ENCODE measurements at places on chromosomes 5 and 9.

GRCh38 chr9:18007621-18008020 is 428.8 kb downstream of the SH3GL2 start:
- DNase-seq = no peak

DNA sequence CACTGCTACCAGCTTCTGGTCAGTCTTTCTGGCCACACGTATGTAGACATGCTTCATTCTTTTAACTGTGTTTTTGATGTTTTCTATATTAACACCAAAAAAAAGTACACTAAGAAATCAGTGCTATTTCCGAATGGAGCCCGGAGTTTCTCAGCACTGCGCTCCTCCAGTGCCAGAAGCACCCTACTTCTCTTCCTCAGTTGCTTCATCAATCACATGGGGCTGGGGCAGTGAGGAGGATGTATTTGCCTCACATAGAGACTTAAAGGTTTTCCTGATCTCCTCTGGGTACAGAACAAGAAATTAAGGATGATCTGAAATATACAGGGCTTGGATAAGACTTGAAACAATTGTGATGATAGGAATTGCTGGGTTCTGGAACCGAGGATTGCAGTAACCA is 148.0 kb downstream of the ERCC6L2 start:
- DNase-seq = no peak

- no peak for DNase-seq
These were observed 49.8 kb downstream of the CERT1 start for GRCh38 chr5:75461679-75462078.

- DNase-seq = no peak
These were observed 352.6 kb upstream of the TRPC7 start for GRCh38 chr5:136717917-136718316.

GRCh38 chr9:126607731-126608130 is 6.0 kb upstream of the LMX1B start:
- no peak for DNase-seq

GRCh38 chr5:142420561-142421227 is 95.9 kb upstream of the SPRY4 start:
- no peak for DNase-seq

DNA sequence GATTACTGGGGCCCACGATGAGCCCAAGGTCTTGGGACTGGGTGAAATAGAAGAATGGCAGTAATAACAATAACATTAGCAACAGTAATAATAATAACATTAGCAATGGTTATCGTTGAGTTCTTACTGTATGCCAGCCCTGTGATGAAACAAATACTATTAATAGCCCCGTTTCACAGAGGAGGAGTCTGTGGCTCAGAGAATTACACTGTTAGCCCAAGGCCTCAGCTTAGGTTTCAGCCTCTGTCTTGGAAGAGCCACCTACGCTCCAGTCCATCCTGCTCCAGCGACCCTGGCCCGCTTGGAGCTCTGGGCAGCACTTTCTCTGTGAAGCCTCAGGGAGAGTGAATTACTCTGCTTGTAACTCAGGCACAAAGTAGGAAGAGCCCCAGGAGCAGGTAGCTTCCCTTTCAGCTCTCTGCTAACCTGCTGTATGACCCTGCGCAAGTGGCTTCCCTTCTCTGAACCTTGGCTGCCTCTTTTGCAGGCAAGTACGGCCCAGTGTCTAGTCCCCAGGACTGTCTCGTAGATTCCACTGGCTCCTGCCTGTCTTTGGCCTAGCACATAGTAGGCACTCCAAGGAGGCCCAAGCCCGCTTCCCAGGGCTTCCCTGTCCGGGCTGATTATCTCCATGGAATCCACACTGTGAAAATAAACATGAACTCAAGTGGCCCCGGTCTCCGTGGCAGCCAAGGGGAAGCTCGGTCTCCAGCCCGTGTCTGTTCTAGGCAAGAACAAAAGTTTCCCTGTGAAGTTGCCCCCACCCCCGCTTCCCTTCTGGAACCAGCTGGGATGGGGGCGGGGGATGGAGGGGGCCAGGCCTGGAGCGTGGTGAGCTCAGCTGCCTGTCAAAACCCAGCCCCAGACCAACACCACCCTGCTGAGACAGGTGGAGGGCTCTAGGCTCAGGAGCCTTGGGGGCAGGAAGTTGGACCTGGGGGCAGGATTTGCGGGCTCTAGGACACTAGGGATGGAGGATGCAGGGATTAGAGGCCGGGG is 26.2 kb upstream of the LMX1B start:
- no peak for DNase-seq

DNA sequence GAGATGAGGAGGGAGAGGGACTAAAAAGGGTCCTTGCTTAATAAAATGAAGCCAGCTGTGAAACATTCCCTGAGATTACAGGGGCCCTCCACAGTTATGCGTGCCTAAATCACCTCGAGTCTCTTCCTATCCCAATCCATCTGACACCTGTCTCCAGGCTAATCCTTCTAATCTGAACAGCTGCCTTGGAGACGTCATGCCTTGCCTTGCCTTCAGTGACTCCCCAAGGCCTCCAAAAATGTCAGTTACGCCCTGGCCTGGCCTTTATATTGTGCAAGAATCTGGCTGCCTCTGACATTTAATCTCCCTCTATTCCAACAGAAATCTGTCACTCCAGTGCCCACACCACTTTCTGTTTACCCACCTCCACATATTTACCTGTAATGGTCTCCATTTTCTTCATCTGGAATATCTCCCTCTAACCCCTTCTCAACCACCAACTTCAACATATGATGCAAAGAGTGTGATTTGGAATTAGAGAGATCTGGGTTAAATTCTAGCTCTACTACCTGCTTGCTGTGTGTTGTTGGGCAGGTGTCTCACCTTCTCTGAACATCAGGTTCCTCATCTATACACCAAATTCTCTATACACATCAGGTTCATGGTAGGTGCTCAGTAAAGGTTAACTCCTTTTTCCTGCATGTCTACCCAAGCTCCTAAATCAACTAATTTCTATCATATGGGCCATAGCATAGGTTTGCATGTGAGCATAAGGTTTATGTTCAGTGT is 57.9 kb downstream of the PTCD2 start:
- DNase-seq = no peak

GRCh38 chr5:31561946-31562345 is 29.8 kb downstream of the C5orf22 start:
- DNase-seq = no peak

GRCh38 chr5:109916481-109917153 is 226.9 kb downstream of the MAN2A1 start:
- no peak for DNase-seq

DNA sequence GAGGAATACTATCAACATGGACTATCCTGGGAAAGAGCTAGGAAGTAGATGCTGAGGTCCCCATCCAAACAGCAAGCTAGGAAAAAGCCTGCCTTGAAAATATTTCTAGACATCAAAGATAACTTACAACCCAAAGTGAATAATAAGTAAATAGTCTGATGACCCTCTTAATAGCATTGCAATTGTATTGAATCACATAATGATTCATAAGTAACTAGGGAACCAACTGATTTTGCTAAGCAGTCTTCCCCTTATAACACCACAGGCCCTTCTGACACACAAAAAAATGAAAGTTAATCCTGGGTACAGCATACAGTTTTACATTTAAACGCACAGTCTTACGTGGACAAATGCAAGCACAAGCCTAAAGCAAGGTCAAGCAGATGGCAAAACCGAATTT is 199.3 kb downstream of the RFK start:
- DNase-seq = no peak

GRCh38 chr5:98780390-98780789 is 6.9 kb downstream of the RGMB start:
- no peak for DNase-seq

DNA sequence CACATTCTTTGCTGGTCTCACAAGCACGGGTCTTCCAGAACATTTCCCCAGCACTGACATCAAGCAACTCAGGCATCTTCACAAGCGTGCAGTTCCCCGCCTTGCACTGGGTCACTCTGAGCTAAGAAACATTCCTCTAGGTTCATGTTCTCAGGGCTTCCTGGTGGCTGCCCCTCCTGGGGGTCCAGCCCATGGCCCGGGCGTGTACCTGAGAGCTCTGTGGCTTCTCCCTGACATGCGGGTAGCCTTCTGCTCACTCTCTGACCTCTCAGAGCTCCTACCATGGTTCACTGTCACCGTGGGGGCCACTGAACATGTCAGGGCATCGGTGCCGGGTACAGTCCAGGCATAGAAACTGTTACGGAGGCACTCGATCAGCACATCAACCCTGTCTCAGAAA is 87.5 kb downstream of the OLFM1 start:
- no peak for DNase-seq

DNA sequence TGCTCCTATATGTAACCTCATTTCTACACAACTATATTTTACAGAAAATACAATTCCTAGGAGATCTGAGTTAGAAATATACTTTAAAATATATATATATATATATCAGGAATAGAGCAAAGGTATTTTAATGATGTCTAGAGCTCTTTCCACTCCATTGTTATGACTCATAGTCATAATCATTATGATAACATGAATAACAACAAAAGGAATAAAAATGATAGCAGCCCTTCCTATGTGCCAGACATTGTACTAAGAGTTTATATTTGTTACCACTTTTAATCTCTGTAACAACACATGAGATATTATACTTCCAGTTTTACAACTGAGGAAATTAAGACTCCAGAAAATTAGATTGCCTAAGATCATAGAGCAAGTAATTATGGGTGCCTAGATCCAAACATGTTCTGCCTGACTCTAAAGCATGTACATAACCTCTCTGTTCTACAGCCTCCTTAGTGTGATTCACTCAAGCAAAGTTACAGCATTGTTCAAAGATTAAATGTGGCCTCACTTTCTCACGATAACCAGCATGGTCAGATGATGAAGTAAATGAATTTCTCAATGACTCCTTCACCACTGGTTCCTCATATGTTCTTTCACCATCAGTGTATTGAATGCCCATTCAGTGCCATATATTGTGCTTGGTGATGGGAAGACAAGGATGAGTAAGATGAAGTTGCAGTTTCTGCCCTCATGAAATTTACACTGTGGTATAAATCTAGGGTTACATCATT is 452.1 kb downstream of the EFNA5 start:
- no peak for DNase-seq

GRCh38 chr5:110087829-110088228 is 398.1 kb downstream of the MAN2A1 start:
- DNase-seq = no peak

GRCh38 chr5:172185096-172185461 is 2.9 kb downstream of the STK10 start:
- no peak for DNase-seq

DNA sequence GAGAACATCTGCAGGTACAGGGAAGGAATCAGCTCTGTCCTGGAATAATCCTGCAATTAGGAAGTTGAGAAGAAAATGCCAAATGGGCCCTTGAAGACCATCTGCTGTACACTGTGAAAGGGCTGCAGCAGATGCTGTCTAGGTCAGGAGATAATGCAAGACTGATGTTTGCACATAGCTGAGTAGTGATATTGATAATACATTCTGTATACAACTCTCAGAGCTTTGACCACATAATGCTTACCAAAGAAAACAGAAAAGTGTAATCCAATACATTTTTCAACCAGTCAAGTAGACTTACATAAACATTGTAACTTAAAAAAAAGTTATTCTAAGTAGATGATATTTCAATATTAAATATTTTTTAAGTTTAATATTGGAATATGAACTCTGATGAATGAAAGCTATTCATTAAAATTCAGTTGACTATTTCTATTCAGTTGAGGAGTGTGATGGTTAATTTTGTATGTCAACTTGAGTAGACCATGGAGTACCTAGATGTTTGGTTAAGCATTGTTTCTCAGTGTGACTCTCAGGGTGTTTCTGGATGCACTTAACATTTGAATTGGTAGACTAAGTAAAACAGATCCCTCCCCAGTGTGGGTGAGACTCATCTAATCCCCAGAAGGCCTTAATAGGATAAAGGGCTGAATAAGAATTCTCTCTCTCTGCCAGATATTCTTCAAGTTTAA is 380.1 kb upstream of the PRR16 start:
- peak; percentile 27 for DNase-seq

GRCh38 chr9:133378408-133378962 is 2.3 kb downstream of the STKLD1 start:
- DNase-seq = no peak

GRCh38 chr5:51567636-51568035 is 184.4 kb downstream of the ISL1 start:
- no peak for DNase-seq

DNA sequence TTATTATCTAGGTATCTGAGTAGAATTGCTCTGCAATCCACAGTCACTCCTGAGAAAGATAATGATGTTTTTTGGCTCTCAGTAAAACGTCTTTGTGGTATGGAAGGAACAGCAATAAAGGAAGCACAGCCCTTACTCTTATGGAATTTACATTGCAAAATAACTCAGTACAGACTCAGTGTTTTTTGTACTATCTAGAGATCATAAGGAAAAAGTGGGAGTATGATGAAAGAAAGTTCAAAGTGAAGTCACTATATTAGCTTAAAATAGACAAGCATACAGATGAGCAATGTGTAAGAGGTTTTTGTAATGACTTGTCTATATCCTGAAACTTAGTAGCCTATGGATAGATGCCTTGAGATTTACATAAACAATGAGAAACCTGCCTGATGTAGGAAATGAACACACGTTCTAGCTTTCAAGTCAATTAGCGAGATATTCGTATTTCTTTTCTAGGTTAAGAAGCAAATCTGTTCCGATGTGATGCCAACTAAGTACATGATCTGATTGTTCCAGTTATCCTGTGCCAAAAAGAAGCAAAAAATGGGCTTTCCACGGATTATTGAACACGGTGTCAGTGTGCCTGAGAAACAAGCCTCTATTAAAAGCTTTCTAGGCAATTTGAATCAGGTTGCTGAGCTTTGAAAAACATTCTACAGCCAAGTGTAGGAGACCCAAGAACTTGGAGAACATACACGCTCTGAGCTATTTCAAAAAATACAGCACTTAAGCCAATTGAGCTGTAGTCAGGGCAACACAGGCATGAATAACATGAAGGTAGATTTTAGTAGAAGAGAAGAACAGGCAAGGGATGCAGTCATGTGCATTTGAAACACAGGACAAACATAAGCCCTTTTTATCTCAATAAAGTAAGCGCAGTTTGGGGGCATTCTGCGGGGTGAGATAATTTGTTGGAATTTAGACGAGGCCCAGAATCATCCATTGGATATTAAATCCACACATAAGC is 86.3 kb upstream of the TAF11L2 start:
- DNase-seq = no peak

GRCh38 chr5:155562158-155562557 is 548.6 kb downstream of the KIF4B start:
- no peak for DNase-seq

DNA sequence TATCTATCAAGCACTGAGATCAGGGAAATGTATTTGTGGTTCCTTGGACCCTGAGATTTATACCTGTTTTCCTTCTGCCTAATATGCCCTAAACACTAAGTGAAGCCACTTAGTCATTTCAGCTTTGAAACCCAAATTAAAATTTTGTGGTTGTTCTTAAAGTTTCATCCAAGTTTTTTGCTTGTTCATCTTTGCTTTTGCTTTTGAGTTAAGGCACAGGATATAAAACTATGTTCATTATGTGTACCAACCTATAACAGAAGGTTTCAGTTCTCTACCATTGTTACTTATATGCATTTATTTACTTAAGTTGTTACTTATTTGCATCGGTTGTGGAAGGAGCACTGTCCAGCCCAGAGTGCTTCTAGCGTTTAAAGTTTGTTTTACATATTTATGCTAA is 382.3 kb downstream of the PTPRD start:
- no peak for DNase-seq

- DNase-seq = no peak
These were observed 351.0 kb downstream of the PRELID2 start for GRCh38 chr5:145484158-145484557.

GRCh38 chr5:141597394-141597793 is 21.4 kb downstream of the DIAPH1 start:
- DNase-seq = no peak
